Effector memory CD4-positive, alpha-beta T cell (primary cell): ENCODE measurements at places on chromosomes 12 and 14.

- DNase-seq, result no peak
Measured at GRCh38 chr12:129549656-129550055, 354.2 kb downstream of the TMEM132D start.

- no peak for DNase-seq
Measured at GRCh38 chr12:11228296-11228879, 41.1 kb downstream of the PRB3 start.

GRCh38 chr12:43816168-43816567, 10.1 kb upstream of the TWF1 start:
- no peak for DNase-seq

- DNase-seq, result no peak
Measured at GRCh38 chr14:37813732-37814131, 218.3 kb downstream of the TTC6 start.

GRCh38 chr14:92686900-92687427, 61.5 kb downstream of the LGMN start:
- peak; percentile 31 for DNase-seq

- DNase-seq, result no peak
Measured at GRCh38 chr12:124032265-124032886, 59.4 kb downstream of the ZNF664 start.

DNA sequence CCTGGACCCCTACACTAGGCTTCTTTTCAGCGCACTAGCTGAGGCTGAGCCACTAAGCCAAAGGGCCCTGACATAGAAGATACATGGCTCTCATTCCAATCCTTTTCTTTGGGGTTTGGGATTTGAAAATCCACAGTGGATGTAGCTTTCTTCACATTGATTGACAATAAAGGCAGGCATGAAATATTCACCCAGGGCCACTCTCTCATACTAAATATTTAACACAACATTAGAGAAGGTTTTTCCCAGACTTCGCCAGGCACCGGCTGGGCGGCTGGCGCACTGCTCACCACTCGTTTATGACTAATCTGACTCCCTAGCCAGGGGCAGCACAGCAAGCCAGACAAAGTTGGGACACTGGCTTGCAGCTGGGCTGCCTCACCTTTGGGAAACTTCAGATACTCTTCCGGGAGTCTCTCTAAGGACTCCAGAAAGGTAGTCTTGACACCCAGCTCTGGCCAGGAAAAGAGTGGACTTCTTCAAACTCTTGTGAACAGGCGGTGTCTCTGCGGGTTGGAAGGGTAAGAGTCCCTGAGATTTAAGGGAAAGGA, 699 bp upstream of the HOXC11 start:
- no peak for DNase-seq

DNA sequence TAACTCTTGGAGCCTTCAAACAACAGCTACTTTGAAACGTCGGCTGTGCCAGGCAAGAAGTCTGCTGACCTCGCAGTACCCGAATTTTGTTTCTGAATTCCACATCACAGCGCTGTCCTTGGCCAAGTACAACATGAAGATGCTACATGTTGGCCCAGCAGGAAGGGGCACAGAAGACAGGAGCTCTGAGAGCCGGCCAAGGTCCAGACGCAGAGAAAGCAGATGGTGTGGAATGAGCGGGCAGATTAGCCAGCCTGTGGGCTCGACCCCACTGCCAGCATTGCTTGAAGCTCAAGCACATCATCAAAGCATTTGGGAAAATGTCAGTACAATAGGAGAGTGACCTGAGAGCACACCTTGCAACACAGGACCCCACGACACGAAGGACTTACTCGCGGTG, 64.5 kb downstream of the FZD10 start:
- no peak for DNase-seq

GRCh38 chr14:100608586-100609330, 21.5 kb upstream of the BEGAIN start:
- no peak for DNase-seq

GRCh38 chr12:81626406-81626805, 132.7 kb downstream of the PPFIA2 start:
- no peak for DNase-seq

GRCh38 chr14:79016828-79017505, 846.8 kb downstream of the NRXN3 start:
- no peak for DNase-seq

GRCh38 chr12:24360907-24361306, 411.4 kb upstream of the SOX5 start:
- DNase-seq, result no peak

- no peak for DNase-seq
Measured at GRCh38 chr12:84508851-84509260, 403.7 kb downstream of the SLC6A15 start.

DNA sequence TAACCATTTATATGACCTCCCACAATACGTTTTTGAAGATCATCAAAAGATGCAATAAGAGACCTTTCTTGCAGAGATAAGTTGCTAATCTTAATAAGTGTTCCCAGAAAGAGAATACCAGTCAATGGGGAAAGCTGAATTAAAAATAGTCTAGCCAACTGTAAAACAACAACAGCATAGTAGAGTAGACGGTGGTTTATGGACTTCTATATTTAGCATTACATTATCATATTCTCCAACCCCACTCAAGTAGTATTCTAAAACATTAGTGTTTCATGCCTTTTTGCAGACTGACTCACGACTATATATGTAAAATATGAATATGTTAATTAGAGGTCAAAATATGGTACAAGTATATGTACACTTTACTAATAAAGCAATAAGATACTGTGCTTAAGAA, 218.9 kb downstream of the MED13L start:
- DNase-seq, result no peak

GRCh38 chr12:96170762-96171161, 23.4 kb upstream of the ELK3 start:
- DNase-seq, result no peak

- no peak for DNase-seq
Measured at GRCh38 chr12:122517877-122518276, 8.9 kb downstream of the RSRC2 start.

GRCh38 chr14:49960453-49960852, 67.6 kb downstream of the ARF6 start:
- DNase-seq, result no peak

DNA sequence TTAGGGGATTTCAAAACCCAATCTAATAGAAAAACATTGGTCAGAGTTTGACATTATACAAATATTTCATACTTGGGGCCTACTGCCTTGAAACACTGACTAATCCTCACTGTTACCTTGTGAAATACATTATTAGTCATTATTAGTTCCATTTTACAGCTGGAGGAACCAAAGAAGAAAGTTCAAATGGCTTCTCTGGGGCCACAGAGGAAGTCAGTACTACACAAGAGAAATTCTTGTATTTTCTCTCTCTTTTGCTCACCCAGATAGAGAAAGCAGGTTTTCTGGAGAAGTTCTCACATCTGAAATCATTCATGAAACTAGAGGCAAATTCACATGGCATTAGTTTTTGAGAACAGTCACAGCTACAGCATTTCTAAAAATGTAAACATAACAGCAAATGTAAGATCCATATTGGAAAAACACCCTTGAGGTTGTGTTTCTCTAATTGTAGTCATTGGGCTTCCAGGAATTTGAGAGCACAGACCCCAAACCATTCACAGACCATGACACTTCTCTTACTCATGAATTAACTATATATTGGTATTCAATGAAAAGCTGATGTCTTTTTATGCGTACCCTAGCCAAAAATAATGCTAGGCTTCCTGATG, 83.0 kb downstream of the LLPH start:
- DNase-seq, result no peak

GRCh38 chr12:12018454-12018853, 52.3 kb upstream of the BCL2L14 start:
- no peak for DNase-seq

- DNase-seq, result no peak
Measured at GRCh38 chr14:31942166-31942841, 134.8 kb upstream of the ARHGAP5 start.

GRCh38 chr12:16618256-16618655, 12.3 kb upstream of the LMO3 start:
- DNase-seq, result no peak

DNA sequence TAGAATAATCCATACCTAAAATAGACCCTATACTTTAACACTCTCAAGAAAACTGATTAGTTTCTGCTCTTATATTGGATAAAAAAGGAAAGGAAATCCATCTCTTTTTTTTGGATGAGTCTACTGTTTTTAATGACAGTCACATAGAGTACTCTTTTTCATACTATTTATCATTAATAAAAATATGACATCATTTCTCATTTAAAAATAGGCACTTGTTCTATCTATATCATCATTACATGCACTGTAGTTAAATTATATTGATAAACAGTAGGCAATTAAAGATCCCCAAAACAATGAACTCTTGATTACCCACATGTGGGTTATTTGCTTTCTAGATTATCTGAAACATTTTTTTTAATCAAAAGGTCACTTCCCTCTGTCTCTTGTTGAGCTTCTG, 338.8 kb downstream of the NELL2 start:
- DNase-seq, result no peak

GRCh38 chr14:32022525-32022924, 54.6 kb upstream of the ARHGAP5 start:
- no peak for DNase-seq

DNA sequence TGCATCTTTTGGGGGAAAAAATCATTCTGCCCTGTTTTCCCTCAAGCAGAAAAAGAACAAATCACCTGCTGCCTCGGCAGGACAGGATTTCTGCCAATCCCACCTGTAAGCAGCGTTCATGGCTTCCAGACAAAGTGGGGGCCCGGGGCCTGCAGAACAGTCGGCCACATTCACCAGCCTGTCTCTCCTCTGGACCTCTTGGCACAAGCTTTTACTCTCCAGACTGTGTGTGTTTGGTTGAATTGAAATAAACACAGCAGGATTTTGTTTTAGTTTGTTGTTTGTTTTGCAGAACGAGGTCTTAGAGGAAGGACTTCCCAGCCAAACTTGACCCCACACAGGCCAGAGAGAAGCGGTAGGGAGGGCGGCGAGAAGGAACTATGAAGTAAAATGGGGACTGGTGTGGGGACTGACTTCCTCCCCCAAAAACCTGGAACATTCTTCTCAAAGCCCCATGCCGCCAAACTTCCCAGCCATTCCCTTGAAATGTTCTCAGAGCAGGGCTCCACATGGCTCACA, 41.7 kb upstream of the FOS start:
- no peak for DNase-seq
